Stimulated activated CD4-positive, alpha-beta T cell treated with anti-CD3 and anti-CD28 coated beads, Interleukin-1b, Interleukin-23, amount 100 ng/mL, for 4 hours (primary cell): ENCODE measurements at places on chromosomes 16 and 17.

DNA sequence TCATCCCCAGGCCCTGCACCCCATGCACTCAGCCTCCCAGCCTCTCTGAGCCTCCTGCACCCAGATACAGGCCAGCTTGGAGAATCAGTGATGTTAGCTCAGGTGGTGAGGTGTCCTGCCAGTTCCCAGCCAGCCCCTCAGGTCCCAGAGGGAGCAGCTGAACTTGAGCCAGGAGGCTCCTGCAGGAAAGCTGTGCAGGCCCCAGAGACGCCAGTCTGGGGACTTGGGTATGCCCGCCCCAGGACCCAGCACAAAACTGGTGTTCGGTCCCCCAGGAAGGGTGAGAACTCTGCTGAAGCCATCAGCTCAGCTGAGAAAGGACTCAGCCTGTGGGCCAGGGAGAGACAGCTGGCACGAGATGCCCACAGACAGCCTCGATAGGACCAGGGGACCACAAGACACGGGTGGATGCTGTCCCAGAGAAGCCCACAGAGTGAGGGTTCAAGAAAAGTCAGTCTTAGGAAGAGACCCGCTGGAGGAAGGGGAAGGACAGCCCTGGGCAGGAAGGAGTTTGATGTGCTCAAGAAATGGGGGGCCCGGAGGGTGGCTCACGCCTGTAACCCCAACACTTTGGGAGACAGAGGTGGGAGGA, 11.0 kb downstream of the ENDOV start:
- no peak for DNase-seq

DNA sequence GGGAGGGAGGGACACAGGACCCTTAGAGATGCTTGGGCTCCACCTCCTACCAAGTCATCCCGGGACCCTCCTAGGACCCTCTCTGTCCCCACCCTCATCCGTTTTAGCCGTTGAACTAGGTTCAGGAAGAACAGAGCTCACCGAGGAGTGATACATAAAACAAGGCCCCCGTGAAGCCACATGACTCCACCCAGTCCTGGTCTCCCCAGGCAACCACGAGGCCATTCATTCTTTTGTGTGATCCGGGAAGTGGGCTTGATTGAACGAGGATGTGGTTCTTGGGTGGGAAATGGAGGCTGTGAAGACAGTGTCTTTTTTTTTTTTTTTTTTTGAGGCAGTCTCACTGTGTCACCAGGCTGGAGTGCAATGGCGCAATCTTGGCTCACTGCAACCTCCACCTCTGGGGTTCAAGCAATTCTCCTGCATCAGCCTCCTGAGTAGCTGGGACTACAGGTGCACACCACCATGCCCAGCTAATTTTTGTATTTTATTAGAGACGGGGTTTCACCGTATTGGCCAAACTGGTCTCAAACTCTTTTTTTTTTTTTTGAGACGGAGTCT, 14.8 kb downstream of the TRARG1 start:
- DNase-seq = peak; percentile 54

- DNase-seq = no peak
Measured at GRCh38 chr17:74730491-74731346, 6.3 kb upstream of the RAB37 start.

DNA sequence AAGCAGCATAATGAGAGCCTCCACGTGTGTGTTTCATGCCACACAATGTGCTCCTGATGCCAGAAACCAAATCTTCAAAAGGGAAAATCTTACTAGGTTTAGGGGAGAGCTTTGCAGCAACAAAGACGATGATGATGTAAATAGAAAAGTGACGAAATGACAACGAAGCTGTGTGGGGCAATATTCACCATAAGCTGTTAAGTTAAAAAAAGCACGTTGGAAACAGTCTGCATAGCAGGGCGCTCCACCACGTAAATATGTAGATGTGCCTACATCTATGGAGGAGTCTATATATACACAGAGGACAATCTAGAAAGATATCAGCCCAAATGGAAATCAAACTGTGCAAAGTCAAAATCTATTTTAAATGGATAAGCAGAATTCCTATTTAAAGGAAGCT, 61.0 kb downstream of the RPH3AL start:
- no peak for DNase-seq

DNA sequence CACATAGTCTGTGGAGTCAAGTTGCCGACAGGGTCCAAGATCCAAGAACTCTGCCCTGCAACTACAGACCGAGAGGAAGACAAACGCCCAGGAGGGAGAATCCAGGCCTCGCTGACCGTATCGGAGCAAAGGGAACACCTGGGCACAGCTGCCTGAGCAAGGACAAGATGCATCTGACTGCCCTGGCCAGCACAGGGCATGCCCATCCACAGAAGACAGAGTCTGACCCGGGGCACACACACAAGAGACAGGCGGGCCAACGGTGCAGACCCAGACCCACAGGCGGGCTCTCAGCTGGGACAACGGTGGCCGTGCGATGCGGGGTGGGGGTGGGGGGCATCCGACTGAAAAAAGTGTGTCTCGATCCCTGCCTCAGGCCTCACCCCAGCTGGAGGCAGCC, 6.2 kb downstream of the RAB40B start:
- DNase-seq = no peak

- no peak for DNase-seq
Measured at GRCh38 chr16:976389-976931, 5.1 kb upstream of the SOX8 start.

DNA sequence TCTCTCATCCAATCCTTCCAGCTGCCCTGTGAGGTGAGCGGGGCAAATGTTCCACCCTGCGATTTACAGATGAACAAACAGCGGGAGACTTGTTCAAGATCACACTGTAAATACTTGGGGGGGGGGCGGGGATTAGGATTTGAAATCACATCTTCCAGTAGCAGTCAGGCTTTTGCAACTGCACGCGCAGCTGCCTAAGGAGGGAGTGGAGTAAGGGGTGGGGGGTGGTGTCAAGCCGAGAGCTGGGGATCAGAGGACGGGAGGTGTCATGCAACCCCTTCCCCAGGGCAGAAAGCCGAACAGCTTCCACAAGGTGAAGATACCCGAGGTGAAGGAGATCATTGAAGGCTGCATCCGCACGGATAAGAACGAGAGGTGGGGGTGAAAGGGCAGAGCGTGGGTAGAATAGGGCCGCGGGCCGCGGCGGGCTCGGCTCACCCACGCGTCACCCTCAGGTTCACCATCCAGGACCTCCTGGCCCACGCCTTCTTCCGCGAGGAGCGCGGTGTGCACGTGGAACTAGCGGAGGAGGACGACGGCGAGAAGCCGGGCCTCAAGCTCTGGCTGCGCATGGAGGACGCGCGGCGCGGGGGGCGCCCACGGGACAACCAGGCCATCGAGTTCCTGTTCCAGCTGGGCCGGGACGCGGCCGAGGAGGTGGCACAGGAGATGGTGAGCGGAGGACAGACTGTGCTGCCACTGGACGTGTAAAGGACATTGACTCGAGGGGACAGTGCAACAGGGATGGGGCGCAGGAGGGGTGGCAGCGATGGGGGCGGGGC, 4.6 kb downstream of the WNK4 start:
- DNase-seq = no peak

DNA sequence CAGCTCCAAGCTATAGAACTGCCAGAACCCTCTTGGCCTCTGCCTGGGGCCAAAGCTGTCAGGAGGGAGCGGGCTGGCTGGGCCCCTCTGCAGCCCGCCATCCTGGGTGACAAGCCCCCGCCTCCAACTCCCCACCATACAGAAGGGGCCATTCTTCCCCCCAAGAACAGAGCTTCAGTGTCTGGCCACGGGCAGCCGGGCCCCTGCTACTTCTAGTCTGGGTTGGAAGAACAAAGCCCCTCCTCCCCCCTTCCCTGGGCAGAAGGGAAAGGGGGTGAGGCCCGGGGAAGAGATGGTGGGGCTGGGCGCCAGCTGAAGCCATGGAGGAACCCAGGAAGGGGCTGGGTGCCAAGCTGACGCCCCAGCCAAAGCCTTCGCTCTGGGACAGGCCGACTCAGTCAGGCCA, 9.0 kb downstream of the NAT9 start:
- DNase-seq = no peak

DNA sequence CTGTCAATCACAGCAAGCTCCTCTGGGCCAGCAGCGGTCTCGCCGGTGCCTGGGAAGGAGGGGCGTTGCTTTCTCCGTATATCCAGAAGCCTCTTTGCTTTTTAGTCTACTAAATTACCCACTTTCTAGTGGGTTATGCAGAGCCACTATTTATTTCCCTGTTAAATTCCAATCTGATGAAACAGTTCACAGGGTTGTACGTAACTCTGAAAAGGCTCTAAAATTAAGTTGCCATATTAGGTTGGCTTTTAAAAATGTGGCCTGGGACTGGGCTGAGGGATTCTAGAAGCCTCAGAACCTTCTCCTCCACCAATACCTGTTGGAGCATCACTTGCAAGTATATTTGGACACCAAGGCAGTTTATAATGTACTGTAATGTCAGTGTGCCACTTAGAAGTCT, 27.2 kb downstream of the MARCHF10 start:
- no peak for DNase-seq

GRCh38 chr17:38508954-38509771, 80.9 kb downstream of the ARHGAP23 start:
- peak; percentile 62 for DNase-seq

DNA sequence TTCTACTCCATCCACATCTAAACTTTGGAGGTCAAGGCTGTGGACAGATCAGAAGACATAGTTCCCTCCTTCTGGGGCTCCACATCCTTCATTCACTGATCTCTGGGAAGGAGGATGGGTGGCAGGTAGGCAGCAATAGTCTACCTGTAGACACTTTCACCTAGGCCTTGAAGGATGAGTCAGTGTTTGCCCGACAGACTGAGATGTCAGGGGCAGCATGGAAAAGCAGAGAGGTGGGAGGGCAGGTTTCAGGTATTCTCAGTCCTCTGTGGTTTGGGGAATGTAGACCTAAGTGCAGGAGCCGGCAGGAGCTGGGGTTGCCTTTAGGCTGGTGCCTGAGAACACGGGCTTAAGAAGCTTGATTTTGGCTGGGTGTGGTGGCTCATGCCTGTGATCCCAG, 171.9 kb upstream of the ZNF267 start:
- DNase-seq = no peak

DNA sequence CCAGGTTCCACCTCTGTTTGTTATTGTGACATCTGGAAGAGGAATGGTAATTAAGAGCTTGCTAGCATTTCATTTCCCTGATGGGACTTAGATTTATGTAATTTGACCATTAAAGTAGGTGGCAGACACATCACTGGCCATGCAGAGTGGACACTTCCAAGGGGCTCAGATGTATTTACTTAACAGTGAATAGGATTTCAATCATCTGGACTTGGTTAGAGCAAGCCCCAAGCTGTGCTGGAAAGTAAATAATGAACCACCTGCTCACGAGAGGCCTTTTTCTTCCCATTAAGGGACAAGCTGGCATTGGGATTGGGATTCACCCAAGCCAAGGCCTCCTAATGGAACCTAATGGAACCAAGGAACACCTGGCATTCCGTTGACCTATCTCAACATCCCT, 395.3 kb downstream of the HS3ST4 start:
- no peak for DNase-seq

GRCh38 chr16:79163691-79164387, 436.7 kb downstream of the MAF start:
- DNase-seq = no peak

GRCh38 chr16:56424404-56424764, 961 bp downstream of the AMFR start:
- no peak for DNase-seq

GRCh38 chr17:71496552-71496951, 624.3 kb upstream of the SOX9 start:
- DNase-seq = no peak

DNA sequence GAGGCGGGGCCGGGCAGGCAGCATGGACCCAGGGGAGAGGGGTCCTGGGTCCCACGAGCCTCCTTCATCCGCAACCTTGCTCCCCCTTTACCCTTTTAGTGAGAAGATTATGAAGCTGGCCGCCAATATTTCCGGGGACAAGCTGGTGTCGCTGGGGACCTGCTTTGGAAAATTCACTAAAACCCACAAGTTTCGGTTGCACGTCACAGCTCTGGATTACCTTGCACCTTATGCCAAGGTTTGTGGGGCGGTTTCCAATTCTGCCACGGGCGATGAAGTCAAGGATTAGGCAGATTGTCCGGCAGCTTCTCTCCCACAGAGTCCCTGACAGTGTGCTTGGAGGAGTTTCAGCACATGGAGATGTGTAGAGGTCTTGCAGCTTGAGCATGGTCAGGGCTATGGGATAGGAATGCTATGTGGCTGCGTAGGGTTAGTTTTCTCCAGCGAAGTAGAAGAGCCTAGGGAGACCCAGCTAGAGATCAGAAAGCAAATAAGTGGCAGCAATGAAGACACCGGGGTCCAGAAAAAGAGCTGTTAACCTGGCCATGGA, 598 bp downstream of the NIP7 start:
- no peak for DNase-seq

DNA sequence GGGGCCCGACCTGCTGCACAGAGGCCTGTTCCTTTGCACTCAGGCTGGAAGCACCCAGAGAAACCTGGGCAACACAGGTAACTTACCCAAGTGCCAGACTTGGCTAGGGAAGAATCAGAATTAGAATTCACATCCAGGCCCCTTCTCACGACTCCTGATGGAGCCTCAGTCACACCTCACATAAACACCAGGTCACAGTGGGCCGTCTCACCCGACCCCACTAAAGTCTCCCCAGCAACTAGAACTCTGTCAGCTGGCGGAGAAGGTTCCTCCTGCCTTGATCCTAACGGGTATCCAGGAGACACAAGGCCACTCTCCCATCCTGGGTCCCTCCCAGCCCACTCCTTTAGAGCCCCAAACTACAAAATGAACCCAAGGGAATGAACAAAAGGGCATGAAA, 6.4 kb downstream of the TK2 start:
- no peak for DNase-seq

GRCh38 chr16:89924297-89924924, 1.3 kb downstream of the TUBB3 start:
- DNase-seq = no peak

DNA sequence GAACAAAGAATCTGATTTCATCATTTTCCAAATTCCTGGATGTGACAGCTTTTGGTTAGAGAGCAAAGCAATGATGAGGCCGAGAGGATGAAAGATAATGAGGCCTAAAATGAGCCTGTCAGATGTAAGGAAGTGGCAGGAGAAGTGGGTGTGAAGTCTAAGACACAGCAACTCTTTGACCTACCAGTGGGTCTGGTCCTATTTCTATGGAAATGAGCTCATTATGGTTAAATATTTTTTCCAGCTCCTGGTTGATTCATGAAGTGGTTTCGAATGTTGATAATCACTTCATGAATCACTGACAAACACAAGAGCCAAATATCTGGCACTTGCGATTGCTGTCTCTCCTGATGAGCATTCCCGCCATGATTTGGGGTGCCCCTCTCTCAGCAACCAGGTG, 273.3 kb upstream of the CDH5 start:
- DNase-seq = no peak

DNA sequence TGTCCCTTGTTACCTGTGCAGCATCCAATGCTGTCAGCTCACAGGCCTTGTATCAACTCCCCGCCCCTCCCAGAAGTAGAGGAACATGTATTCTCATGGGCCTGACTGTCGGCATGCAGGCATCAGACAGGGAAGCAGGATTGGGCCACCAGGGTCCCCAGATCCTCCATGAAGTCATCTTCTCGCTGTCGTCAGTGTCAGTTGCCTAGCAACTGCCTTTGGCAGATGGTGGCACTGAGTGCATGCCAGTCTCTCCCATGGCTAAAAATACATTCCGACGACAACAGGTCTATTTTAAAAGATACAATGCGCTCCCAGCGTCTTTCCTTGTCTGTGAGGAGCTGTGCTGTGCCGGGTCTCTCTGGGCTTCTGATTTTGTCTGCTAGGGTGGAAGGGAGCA, 36.8 kb upstream of the CES5A start:
- no peak for DNase-seq
